Activated T-helper 9 cell treated with anti-CD3 and anti-CD28 coated beads, Interleukin-2, amount 50 U/mL, for 16 hours (primary cell): ENCODE measurements at places on chromosomes 2 and 18.

- no peak for DNase-seq
These were observed 50.4 kb downstream of the CCDC93 start for GRCh38 chr2:117963446-117963845.

DNA sequence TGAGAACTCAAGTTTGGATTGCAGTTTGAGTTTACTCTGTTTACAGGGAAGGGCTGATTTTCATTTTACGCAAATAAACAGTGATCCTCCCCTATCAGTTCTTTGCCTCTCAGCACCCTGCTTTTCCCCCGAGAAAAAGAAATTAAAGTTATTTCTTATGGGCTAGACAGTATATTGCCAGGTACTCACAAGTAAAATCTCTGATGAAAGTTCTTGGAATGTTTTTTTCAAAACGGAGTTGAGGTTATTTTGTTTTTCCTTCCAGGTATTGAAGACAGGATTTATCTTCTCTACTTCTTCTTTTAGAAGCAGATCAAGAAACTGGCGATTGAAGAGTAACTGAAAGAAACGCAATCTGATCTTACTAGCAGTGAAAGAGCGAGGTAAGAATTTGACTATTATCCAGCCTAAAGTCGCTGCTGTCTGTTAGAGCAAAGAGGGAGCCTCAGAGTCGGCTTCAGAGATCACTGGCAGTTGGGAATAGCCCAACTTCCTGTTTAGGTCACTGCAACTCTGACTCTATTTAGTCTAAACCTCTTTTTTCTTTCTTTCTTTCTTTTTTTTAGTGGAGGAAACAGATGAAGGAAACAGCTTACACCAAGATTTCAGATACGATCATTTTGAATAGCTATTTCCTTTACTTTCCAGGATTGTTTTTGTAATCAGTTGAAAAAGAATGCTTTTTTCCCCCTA, at the start of gene TFPI:
Gene TFPI (minus strand): TSS at position 425 of the 693 bp plus-strand sequence. CDS start 50,667 bp downstream, outside the sequence.
- no peak for DNase-seq

GRCh38 chr2:120317180-120317533, 28.8 kb upstream of the INHBB start:
- no peak for DNase-seq

GRCh38 chr2:123513351-123513750, 511.7 kb upstream of the CNTNAP5 start:
- DNase-seq: no peak

DNA sequence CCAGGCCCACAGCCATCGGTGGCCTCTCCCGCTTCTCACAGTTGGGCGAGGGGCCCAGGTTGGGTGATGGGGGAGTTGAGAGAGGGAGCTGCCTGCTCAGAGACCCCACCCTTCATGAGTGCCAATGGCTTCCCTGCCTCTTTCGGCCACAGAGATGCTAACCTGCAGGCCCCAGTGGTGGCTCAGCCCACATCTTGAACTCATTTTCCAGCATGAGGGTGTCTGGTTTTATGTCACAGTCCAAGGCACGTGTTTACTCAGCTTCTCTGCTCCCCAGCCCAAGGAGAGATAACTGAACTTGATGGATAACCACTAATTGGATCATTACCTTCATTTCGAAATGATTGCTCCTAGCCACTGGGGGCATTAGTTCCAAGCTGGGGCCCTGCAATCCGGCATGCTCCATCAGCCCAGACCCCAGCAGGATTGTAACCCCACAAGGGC, 45.9 kb upstream of the SIX2 start:
- no peak for DNase-seq

GRCh38 chr18:55195863-55196262, 236.6 kb upstream of the CCDC68 start:
- DNase-seq: no peak

DNA sequence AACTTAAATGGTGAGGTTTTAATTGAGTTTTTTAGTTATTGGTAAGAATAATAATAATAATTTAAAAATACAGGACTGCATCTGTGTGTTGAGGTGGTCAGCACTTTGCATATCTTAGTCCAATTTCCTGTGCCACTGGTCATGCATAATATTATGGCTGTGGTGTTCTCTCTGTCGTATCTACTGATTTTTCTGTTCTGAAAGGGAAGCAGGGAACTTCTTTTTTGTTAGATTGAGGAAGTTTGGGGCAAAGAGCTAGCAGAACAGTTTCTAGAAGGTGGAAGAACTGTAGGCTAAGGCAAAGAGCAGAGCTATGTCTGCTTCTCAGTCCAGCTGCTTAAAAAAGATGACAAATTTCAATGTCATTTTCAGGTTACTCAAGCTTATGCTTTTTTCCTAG, 74.3 kb downstream of the XRCC5 start:
- DNase-seq: no peak

- DNase-seq: no peak
These were observed 22.7 kb downstream of the MRO start for GRCh38 chr18:50797142-50797541.

DNA sequence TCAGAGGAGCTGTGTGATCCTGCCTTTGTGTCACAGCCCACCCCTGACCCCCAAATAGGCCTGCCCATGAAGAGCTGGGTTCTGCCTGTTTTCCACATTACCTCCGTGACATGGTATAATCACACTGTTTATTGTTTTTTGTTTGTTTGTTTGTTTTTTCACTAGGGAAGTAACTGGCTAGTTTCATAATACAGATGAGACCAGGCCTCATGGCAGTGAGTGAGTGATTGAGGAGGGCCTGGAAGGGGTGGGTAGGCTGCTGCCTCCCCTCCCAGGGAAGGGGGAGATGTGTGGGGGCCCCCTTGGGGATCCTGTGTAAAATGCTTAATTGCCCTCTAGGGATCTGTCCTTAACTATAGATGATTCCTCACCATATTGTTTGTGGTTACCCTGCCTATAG, 190.5 kb downstream of the LDLRAD4 start:
- DNase-seq: no peak

- DNase-seq: no peak
These were observed 97.2 kb downstream of the TMEM18 start for GRCh38 chr2:579961-580360.

DNA sequence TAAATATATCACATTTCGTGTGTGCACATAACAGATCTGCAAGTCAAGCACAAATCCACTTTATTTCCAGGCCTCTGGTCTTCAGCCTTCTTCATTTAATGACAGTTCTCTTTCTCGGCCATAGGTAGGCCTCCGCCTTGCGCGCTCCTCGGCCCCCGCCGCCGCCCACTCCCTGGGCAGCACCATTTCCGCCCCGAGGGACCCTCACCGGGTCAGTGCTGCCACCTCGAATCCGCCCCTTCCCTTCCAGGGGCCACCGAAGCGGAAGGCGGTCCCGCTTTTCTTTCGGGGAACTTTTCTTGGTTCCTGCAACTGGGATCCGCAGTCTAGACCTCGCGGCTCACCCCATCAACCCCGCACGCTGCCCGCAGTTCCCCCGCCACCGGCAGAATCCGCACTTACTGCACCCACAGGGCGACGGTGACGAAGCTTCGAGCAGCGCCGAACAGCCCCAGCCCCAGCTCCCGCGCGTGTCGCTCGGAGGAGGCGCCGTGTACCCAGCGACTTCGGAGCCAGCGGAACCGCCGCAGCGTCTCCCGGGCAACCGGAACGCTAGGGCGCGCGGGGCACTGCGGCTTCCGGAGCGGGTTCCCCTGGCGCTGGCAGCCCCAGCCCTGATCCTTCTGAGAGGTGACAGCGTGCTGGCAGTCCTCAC, at the start of gene CDKL4:
Gene CDKL4 (minus strand): TSS at position 502 of the 655 bp plus-strand sequence.
- DNase-seq: peak; percentile 21

DNA sequence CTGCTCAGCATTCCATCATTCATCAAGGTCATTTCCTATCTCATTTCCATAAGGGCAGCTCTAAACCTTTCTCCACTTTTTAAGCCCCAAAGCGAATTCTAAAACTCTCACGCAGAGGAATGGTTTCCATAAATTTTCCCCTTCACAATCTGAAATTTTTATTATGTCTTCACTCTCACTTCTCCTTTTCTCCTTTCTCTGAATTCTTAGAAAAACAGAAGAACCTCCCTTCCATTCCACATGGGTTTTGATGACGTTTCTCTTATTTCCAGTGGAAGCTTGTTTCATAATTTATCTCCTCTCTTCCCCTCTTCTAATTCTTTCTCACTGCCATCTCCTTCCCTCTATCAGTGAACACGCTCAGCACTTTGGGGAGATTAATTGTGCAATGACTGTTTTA, 97.3 kb downstream of the SPATS2L start:
- no peak for DNase-seq

DNA sequence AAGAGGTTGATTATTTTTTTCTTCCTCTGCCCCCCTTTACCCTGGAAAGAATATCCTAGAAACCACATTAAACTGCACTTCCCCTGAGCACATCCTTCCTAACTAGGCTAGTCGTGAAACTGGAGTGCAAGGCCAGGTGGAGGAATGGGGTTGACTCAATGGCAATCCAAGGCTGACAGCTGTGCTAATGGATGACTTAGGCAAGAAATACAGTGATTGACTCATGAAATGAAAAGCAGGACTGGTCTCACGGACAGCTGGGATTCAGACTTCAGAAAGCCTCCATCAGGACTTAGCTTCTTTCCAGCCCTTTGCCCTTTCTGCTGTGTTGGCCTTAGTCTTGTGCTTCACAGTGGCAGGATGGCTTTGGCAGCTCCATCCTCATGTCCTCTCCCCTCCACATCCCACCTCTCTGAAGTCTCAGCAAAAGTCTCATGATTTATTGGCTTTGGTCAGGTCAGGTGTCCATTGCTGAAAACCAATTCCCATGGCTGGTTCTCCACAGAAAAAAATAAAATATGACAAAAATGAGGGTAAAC, 33.8 kb downstream of the INSIG2 start:
- no peak for DNase-seq

- no peak for DNase-seq
These were observed 142.2 kb downstream of the BCL11A start for GRCh38 chr2:60411295-60411694.

DNA sequence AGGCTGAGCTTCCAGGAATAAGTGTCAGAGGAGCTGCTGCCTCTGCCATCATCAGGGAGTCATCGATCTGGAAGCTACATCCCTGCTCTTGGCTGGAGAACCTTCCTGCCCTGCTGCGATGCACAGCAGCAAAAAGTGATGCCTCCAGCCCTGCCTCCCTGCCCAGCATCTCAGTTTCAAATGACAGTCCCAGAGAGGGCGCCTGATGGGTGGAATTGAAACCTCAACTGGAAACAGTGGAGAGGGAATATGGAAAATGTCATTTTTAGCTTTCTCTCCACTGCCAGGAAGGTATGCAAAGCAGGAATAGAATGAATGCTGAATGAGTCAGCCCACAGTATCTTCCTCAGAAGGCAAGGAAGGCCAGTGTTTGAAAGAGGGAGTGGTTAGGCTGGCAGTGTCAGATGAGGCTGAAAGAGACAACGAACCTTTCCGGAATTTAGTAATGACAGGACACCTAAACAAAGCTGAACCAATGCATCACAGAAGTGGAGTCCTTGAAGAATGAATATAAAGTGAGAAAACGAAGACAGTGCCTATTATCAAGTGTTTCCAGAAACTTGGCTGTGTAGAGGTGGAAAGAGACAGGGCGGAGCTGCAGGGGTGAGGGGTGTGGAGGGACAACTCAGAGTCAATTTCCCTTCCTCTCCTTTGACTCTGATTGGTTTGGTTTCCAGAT, 153.9 kb upstream of the NDUFV2 start:
- no peak for DNase-seq

DNA sequence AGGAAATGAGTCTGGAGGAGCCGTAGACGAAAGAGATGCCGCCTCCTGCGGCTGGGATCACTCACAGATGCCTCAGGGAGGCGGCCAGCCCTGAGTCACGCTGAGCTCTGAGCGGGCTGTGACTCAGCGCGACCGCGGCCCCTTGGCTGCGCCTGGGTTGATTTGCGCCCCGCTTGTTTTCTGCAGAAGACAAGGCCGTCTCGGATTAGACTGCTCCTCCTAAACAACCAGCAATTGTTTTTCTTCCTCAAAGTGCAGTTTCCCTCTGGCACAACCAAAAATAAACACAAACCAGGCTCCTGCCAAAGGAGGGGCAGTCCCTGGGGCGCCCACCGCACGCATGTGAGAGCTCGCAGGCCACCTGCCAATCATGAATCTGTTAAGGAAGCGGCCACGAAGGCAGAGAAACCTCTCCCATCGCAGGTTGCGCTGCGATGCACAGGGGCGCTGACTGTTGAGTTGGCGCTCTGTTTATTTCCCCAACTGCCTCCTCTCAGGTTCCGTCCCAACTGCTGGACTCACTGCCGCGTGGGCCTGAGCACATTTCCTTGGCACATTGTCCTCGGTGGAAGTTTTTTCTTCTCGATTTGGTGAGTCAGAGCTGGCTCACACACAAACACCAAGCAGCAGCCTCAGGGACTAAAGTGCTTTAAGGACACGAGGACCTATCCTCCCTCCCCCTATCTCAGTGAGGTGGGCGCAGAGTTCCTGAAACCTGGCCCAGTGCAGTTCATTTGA, 85.2 kb upstream of the NDUFV2 start:
- peak; percentile 60 for DNase-seq

DNA sequence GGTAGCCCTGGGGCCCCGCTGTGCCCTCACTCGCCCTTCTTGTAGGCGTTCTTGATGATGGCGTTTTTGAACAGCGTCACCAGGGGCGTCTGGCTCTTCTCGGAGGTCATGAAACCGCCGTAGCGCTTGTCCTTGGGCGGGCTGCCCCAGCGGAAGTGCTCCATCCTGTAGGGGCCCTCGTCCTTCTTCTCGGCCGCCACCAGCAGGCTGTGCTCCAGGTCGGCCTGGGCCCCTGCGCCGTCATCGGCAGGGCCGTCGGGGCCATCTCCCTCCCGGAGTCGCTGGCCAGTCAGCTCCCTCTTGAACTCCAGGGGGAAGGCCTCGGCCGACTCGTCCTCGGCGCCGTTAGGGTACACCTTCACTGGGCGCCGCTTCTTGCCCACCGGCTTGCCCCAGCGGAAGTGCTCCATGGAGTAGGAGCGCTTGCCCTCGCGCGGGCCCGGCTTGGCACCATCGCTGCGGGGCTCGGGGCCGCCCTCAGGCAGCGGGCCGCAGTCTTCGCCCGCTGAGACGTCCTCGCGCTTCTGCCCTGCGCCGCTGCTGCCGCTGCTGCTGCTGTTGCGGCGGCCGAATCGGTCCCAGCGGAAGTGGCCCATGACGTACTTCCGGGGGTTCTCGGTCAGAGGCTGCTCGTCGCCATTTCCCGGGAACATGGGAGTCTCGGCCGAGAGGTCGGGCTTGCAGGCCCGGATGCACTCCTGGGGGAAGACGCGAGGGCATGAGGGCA, 7.2 kb downstream of the POMC start:
- peak; percentile 67 for DNase-seq

DNA sequence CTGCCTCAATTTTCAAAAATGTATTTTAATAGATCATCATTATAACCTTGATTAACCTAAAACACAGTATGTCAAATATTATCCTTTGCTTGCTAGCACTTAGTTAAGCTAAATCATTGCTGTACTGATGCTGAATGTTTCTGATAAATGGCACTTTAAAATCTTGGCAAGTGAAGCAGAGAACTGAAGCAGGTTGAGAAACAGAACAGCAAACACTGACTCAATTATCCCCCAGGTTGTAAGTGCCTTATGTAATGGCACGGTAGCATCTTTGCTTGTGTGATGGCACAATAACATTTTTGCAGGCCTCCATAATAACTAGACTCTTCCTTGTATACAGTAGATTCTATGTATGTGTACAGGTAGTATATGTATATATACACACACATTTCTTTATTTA, 33.8 kb downstream of the ARHGAP15 start:
- DNase-seq: no peak

- DNase-seq: no peak
These were observed 90.5 kb upstream of the FN1 start for GRCh38 chr2:215526341-215526740.

- DNase-seq: peak; percentile 24
These were observed 25.4 kb downstream of the SP100 start for GRCh38 chr2:230441227-230441897.
